ENCODE measurements at places on chromosomes 3 and 15.

DNA sequence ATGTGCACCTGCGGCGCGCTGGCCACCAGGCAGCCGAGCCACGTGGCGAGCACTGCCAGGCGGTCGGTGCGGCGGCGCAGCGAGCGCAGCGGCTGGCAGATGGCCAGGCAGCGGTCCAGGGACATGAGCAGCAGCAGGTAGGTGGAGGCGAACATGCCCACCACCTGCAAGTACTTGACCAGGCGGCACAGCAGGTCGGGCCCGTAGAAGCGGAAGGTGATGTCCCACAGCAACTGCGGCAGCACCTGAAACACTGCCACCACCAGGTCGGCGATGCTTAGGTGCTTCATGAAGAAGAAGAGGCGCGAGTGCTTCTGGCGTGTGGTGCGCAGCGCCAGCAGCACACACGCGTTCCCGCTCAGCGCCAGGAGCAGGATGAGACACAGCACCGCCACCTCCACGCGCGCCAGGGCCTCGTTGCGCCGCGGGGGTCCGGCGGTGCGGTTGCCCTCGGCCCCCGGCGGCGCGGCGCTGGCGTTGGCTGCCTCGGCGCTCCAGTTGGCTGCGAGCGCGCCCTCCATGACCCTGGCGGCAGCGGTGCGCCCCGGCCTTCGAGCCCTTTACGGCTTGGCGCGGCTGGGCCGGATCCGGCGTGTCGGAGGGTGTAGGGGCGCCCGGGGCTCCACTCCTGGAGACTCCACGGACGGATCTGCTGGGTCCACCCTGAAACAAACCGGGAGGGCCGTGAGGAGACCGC lies 1.6 kb downstream of the OXTR start:
- no peak for DNase-seq

GRCh38 chr3:113285226-113285625 lies 73.9 kb downstream of the BOC start:
- DNase-seq: no peak

DNA sequence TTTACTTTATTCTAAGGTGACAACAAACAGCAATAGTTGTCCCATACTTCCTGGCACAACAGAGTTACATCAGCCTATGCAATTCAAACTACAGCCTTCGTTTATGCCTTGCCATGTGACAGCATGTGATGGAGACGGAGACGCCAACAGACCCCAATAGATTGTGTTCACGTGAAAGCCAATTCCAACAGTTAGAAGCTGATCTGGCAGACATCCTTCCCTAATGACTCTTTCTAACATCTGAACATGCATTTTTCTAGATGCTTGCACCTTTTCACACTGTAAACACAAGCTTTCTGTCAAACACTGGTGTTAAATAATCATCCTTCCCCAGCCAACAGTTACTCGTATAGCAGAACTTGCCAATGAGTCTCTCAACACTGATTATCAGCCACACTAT lies 694.4 kb upstream of the ALCAM start:
- DNase-seq: no peak

DNA sequence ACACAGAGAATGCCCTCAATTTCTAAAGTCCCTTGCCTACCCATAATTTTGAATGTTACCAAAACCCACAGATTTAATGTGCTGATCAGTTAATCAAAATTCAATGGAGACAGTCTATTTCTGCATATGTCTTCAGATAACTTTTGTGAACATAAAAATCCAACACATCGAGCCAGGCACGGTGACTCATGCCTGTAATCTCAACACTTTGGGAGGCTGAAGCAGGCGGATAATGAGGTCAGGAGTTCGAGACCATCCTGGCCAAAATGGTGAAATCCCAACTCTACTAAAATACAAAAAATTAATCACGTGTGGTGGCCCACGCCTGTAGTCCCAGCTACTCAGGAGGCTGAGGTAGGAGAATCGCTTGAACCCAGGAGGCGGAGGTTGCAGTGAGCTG lies 49.3 kb downstream of the PEAK1 start:
- no peak for DNase-seq

DNA sequence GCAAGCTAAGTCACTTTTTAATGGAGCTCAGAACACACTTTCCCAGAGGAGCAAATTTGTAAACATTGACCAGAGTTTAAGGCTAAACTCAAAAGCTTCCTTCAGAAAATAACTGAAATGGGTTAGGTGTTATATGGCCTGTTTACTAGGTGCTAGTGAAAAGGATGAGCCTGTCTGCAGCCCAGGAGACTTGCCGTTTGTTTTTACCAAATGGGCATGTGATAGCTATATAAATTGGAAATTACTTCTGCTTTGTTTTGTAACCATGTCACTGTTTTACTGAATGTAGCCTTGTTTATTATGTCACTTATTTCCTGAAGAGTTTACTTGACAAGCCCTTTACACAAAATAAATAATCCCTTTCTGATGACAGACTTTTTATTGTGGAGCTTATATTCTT lies 109.4 kb upstream of the THSD4 start:
- DNase-seq: no peak

GRCh38 chr3:115848641-115849040 lies 225.3 kb downstream of the GAP43 start:
- no peak for DNase-seq

DNA sequence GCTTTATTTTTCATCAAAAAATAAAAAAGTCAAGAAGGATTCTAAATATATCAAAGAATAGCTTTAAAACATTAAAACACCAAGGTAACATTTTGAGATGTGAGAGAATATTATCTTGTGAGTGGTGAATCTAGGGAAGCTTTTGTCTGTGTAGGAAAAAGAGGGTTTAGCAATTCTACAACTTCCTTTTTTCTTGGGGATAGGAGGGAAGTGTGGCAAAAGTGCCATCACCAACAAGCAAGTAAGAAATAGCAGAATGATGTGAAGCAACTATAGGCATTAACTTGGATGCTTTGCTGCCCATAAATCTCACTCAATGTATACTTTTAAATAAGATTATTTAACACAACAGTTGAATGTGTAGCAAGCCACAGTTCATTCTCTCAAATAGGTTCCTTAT lies 57.8 kb upstream of the SUCLG2 start:
- no peak for DNase-seq

- DNase-seq: no peak
Observed at GRCh38 chr15:63969652-63970421, 76.4 kb downstream of the DAPK2 start.

Measured in T-helper 2 cell treated with Interferon-gamma antibody and Interleukin-4, amounts not matched to agents 5 μg/mL and 100 μg/mL, for 36 hours (primary cell).